Left ventricle myocardium inferior (tissue), 1 donor: ENCODE measurements at places on chromosomes 4 and X.

DNA sequence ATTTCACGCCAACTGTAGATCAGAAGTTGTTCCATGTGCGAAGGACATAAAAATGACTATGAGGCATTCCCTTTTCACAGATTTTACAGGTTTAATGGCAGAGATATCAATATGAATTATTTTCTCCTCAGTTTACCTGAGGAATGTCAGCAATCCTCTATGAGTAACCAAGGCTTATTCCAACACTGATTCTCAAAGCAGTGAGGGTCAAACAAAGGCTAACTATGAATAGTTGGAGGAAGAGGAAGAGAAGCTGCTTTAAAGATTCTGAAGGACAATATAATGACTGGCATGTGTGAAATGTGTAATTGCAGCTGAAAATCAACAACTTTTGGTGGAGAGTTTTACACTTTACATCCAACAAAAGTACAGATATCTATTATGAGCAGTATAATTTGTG, 29.1 kb downstream of the NAF1 start:
- no peak for DNase-seq

DNA sequence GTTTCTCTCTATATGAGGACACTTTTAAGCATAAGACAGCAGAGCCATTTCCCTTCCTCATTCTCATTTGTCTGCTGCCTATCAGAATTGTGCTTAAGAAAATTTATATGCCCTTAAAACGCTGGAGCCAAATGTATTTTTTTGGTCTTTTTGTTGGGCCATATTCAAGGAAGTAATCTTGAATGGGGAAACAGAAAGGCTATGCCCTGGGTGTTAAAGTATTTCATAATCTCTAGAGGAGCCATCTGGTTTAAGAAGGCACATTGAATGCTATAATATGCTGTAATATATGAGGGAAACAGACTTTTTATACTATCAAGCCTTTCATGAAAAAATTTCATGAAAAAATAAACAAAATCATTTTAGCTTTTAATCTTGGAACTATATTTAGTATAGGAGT, 4.3 kb downstream of the DMD start:
- DNase-seq = no peak

DNA sequence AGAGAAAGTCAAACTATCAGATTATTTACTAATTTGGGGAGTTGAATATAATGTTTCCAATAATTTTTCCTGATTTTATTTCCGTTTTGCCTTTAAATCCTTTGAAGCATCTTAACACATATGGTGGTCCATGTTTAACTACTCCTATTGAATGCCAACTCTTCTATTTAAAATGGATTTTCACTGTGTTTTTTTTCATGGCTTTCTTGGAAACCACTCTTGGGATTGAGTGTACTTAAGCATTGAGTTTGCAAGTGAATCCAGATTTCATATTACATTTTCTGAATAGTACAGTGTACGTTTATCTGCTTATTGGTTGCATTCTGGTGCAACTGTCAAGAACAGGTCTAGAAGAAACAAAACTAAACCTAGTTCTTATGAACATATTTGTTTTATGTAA, 45.6 kb downstream of the RAPGEF2 start:
- DNase-seq = no peak

GRCh38 chr4:119854364-119854763, 212.3 kb downstream of the MAD2L1 start:
- no peak for DNase-seq

- DNase-seq = no peak
These were observed 4.7 kb downstream of the SH3RF1 start for GRCh38 chr4:169266081-169266480.

GRCh38 chrX:148610328-148610698, 109.9 kb downstream of the AFF2 start:
- no peak for DNase-seq

GRCh38 chr4:27946799-27947198, 1086.2 kb downstream of the STIM2 start:
- DNase-seq = no peak

- no peak for DNase-seq
These were observed 395.9 kb upstream of the EMCN start for GRCh38 chr4:100913685-100914084.

DNA sequence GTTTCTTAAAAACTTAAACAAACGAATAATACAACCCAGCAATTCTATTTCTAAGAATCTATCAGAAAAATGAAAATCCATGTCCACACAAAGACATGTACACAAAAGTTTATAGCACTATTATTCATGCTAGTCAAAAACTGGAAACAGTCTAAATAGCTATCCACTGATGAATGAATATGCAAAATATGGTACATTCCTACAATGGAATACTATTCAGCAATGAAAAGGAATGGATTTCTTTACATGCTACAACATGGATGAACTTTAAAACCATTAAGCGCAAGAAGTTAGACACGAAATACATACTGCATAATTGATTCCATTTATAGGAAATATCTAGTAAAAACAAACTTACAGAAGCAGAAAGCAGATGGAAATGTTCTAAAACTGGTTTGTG, 43.3 kb downstream of the HELT start:
- DNase-seq = no peak

- no peak for DNase-seq
These were observed 10.3 kb upstream of the CENPU start for GRCh38 chr4:184744236-184744635.
